ENCODE measurements at places on chromosomes 2 and 18. TPM values are rescaled to one million over a fixed set of nuclear protein-coding genes. Genes with fewer than 3 reads are reported as not detected.

DSG4 gene
- not detected for total RNA-seq

TTC21B gene
- 34.9 TPM for total RNA-seq

IL1RL1 gene
- 0.36 TPM for total RNA-seq

SP9 gene
- 0.64 TPM for total RNA-seq

TRAPPC12 gene
- 52.0 TPM for total RNA-seq

BUB1 gene
- 108 TPM for total RNA-seq

ARHGAP28 gene
- total RNA-seq = 6.0 TPM

HOXD10 gene
- 0.35 TPM for total RNA-seq

GPR45 gene
- total RNA-seq = not detected

MRPL19 gene
- 23.8 TPM for total RNA-seq

MARCHF7 gene
- 54.0 TPM for total RNA-seq

RAD51AP2 gene
- total RNA-seq = 0.29 TPM

CFC1 gene
- total RNA-seq = 3.1 TPM

RESP18 gene
- not detected for total RNA-seq

SERPINB7 gene
- not detected for total RNA-seq

MAB21L4 gene
- total RNA-seq = 0.20 TPM

UGT1A10 gene
- 0.14 TPM for total RNA-seq

SCN9A gene
- 11.2 TPM for total RNA-seq

ICOS gene
- not detected for total RNA-seq

SDC1 gene
- 2.7 TPM for total RNA-seq

CHRND gene
- total RNA-seq = 0.29 TPM

LYPD1 gene
- total RNA-seq = 221 TPM

NYAP2 gene
- total RNA-seq = 9.2 TPM

UGT1A1 gene
- total RNA-seq = 0.09 TPM

MAL gene
- total RNA-seq = 0.41 TPM

QPCT gene
- total RNA-seq = 1.7 TPM

GRP gene
- not detected for total RNA-seq

ACADL gene
- total RNA-seq = 0.05 TPM

REG3G gene
- total RNA-seq = 8.6 TPM

TNFRSF11A gene
- total RNA-seq = 7.8 TPM

BCL11A gene
- total RNA-seq = 19.6 TPM

ACVR1C gene
- total RNA-seq = 0.14 TPM

PRR30 gene
- 0.66 TPM for total RNA-seq

PLCD4 gene
- total RNA-seq = 10.5 TPM

POTEC gene
- 1.9 TPM for total RNA-seq

WNT6 gene
- 0.93 TPM for total RNA-seq

CYP20A1 gene
- 10.9 TPM for total RNA-seq

SNORC gene
- total RNA-seq = 2.7 TPM

ASB18 gene
- 0.38 TPM for total RNA-seq

CKAP2L gene
- 10.8 TPM for total RNA-seq

UGT1A5 gene
- total RNA-seq = not detected

TM4SF20 gene
- 0.31 TPM for total RNA-seq

ALLC gene
- not detected for total RNA-seq

IL1R1 gene
- total RNA-seq = 0.29 TPM

HAAO gene
- not detected for total RNA-seq
